ENCODE measurements at places on chromosomes 16 and 17. TPM values are rescaled to one million over a fixed set of nuclear protein-coding genes. Genes with fewer than 3 reads are reported as not detected.

Gene USP43
- total RNA-seq = 8.6 TPM

Gene KCNG4
- total RNA-seq = not detected

Gene SLC25A10
- 38.7 TPM for total RNA-seq

Gene CKLF
- total RNA-seq = 23.9 TPM

Gene CPHXL2
- not detected for total RNA-seq

Gene MYL4
- not detected for total RNA-seq

Gene GAS7
- total RNA-seq = 13.9 TPM

Gene BOLA2B
- total RNA-seq = 191 TPM

Gene ENPP7
- 0.11 TPM for total RNA-seq

Gene CENPV
- total RNA-seq = 152 TPM

Gene EMP2
- 15.2 TPM for total RNA-seq

Gene METRNL
- total RNA-seq = 29.3 TPM

Gene TMC8
- total RNA-seq = 3.1 TPM

Gene MT1M
- total RNA-seq = 4.7 TPM

Gene HOXB7
- total RNA-seq = 0.14 TPM

Gene TAC4
- not detected for total RNA-seq

Gene CD300E
- total RNA-seq = not detected

Gene ANKRD40CL
- total RNA-seq = not detected

Gene HOXB2
- total RNA-seq = 1.3 TPM

Gene NAT9
- 66.0 TPM for total RNA-seq

Gene ASPA
- not detected for total RNA-seq

Gene TEX19
- total RNA-seq = 1.4 TPM

Gene ABCC6
- 1.8 TPM for total RNA-seq

Gene DNAAF1
- total RNA-seq = 0.62 TPM

Gene SMTNL2
- 2.7 TPM for total RNA-seq

Gene KCNH4
- 0.24 TPM for total RNA-seq

Gene KRT15
- total RNA-seq = 0.37 TPM

Gene LRRC46
- total RNA-seq = 0.09 TPM

Gene RNU2-1
- total RNA-seq = 5,885 TPM

Gene KRTAP9-2
- not detected for total RNA-seq

Gene SLFN13
- total RNA-seq = 20.8 TPM

Gene RASL10B
- total RNA-seq = 25.3 TPM

Gene SLC6A4
- total RNA-seq = 0.07 TPM

Gene CD300A
- total RNA-seq = 2.0 TPM

All from WTC11 (cell line).